ENCODE measurements at places on chromosomes 4 and X. TPM values are rescaled to one million over a fixed set of nuclear protein-coding genes. Genes with fewer than 3 reads are reported as not detected.

Gene PNCK
- total RNA-seq = 8.2 TPM

Gene RAB33A
- 9.9 TPM for total RNA-seq

Gene GLRA3
- total RNA-seq = 0.05 TPM

DNA sequence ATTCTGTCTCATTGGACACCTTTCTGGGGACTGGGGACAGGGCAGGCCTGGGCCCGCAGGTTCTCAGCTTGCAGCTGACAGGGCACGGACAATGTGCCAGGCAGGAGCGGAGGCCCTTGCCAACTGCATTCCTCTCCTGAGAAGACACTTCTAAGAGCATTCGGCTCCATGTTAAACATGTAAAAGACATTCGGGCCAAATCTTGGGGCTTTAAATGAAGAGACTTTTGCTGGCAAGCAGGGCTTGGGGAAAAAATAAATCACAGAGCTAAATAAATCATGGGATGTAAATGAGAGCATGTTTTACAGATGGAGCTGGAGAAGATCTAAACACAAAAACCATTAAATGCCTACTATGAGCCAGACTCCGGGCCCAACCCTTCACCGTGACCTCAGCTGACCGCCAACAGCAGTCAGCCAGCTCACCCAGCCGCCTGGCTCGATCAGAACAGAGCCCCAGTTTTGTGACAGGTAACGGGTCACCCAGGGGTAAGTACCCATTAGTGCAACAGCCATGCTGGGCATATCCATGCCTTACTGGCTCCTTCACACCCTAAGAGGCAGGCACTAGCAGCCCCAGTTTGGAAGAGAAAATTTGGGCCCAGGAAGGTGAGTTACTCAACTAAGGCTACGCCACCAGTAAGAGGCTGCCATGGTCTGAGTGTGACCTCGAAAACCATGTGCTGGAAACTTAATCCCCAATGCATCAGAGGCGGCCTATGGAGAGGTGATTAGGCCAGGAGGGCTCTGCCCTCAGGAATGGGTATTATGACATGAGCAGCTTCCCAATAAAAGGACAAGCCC is 14.7 kb downstream of the WDR1 start:
- no peak for DNase-seq

GRCh38 chrX:47164420-47164819 is 19.4 kb downstream of the RBM10 start:
- DNase-seq = no peak

GRCh38 chr4:118927974-118928373 is 39.3 kb downstream of the SYNPO2 start:
- no peak for DNase-seq

DNA sequence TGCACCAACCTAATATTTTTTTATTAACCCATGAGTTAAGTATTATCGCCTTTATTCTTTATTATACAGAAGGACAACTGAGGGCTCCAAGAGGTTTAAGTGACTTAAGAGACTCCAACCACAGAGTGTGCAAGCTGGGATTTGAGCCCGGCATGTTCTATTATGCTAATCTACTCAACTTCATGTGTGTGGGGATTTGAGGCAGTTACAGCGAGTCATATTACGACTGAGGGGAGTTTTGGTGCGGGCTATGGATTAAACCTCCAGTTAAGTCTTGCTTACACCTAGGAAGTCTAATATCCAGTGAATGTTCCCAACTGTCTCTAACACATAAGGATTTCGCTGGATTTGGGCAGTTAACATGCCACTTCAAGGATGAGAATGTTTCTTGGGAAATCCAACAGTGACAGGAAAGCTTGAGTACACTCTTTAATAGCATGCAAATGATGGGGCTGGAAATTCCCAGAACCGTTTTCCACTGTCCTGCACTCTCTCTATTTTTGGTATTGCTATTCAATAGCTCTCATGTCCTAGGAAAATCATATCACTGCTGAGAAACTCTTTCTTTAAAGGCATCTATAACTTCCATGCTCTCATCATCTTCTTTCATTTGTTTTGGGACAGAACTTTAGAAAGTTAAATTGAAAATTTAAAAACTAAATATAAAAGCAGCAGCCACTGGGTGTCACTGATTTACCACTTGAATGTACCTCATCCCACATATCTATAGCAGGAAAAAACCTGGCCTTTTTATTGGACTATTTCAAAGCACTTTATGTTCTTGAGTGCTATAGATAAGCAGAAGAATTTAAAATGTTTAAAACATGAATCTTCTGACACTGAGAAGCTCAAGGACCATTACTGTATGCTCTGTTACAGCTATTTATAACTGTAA is 165.1 kb upstream of the TTC29 start:
- no peak for DNase-seq

GRCh38 chr4:15385928-15386327 is 41.9 kb upstream of the C1QTNF7 start:
- no peak for DNase-seq

Data from thymus (tissue), 14 donors.